ENCODE measurements at places on chromosomes 2 and 18.

DNA sequence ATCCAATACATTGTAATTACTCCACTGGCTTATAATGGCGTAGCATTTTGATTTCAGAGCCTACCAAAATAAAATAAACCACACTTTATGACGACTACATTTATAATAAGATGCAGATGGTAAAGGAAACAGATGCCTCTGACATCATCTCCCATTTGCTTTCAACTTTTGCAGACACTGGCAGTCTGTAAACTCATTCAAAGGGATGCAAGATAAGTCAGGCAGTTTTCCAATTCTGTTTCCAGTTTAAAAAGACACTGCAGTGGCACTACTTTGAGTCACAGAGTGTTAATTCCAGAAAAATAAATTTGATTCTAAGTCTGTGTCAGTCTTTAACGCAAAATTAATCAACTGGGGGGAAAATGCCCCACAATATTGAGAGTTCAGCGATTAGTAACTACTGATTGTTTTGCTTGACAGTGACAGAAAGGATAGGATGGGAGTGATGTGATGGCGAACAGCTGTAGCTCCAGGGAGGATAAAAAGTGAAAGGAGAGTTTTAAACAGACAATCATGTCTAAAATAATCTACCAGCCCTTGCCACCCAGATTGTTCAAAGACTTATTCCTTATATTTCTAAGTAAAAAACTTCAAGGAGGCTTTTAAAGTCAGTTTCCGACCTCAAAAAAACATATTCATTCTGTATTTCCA lies 6.7 kb downstream of the DSEL start:
- DNase-seq: no peak

DNA sequence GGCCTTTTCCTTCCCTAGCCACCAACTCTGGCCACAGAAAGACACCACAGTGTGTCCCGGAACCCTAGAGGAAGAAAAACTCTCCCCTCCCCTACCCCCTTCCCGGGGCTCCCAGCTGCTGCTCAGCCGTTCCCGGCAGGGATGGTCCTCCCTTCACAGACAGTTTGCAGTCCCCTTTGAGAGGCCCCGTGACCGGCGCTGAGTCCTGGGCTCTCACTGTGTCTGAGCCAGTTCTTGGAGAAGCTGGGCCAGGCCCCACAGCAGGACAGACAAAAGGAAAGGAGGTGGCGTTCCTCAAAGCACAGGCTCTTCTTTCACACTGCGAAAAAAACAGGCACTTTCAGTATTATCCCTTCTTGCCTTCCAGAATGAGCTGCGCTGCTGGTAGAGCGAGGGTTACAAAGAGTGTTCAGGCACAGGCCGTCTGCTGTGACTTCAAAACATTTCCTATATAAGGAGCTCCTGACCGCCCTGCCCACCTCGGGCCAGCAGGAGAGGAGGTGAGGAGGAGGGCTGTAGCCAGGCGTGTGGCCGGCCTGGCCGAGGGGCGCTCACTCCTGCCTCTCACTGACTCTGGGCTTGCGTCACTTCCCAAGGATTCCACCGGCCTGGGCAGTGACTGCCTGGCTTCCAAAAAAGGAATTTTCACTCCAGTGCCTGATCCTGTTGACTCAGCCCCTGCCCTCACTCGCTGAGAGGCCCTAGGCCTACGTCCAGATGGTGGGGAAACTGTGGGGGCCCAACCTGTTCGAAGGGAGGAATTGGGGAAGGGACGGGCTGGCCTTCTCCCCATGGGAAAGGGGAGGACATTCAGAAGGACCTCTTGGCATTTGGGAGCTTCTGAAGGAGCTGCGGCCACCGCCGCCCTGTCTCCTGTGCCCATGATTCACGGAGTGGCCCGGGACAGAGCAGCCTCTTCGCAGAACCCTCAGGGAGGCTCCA lies 24.9 kb downstream of the CIDEA start:
- peak; percentile 97 for DNase-seq

GRCh38 chr2:19574778-19575260 lies 216.4 kb upstream of the OSR1 start:
- peak; percentile 67 for DNase-seq

GRCh38 chr18:65322895-65323294 lies 427.9 kb upstream of the CDH7 start:
- DNase-seq: no peak

DNA sequence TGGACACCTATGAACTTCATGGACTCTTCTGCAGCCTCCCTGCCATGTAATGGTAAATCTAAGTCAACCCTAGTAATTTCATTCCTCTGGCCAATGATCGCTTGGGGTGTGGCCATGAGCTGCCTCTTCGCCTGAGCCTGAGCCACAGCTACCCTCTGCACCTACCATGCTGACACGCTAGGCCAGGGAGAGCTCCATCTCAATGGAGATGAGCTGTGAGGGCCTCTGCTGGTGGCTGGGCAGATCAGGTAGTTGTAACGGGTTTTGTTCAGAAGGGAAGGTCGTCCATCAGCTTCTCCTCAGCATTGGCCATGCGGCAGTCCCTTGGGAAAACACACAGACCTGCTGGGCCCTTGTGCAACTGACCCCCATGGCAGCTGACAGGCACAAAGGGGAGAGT lies 24.4 kb downstream of the MPHOSPH10 start:
- no peak for DNase-seq

DNA sequence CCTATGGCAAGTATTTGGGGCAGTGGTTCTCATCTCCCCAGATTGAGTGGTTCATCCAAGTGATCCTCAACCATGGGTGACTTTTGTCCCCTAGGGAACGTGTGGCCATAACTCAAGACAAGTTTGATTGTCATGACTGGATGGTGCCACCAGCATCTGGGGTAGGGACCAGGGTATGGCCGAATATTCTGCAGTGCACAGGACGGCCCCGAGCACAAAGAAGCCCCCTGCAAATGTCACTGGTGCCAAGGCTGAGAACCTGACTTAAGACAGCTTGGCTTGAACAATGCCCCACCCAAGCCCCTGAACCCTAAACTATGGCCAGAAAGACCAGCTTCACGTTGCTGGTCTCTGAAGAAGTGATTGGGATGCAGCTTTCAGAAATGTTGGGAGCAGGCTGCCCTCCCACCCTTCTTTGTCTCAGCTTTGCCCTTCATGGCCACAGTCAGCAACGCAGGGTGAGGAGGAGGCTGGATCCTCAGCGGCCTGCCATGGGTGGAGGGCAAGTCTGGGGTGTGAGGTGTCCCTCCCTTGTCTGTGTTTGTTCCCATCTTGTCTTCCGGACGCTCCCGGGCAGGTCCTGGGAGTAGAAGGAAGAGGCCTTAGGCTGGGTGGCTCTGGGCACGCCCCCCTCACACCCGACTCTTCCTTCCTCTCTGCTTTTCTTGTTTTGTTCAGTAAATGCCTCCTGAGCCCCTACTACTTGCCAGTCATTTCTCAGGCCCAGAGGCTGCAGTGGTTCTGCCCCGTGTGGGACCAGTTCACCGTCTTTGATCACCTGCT lies 43.4 kb downstream of the GREB1 start:
- DNase-seq: no peak

- no peak for DNase-seq
These were observed 301.9 kb upstream of the MYT1L start for GRCh38 chr2:2633017-2633416.

GRCh38 chr18:70982292-70982691 lies 693.4 kb downstream of the SOCS6 start:
- no peak for DNase-seq

DNA sequence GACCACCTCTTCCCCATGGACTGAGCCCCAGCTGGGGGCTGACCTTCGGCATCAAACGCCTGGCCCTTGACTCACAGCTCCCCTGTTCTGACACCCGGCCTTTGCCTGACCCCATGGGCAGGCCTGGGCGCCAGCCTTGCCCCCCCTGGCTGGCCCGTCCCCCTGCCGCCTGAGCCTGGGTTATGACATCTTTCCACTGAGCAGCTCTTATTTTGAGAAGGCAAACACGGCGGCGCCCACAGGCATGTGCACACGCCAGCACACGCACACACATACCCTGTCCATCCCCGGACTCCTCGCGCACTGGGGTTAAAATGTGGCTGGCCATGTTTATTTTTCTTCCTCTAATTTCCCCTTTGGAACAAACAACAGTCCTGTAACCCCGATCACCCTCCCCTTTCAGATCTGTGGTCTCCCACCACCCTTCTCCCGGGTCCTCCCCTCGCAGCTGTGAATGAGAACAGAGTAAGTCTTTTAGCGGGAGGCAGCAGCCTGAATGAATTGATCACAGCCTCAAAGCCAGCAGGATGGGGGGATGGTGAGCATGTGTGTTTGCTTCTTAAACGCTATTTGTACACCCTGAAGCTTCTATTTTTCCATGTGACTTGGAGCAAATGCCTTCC lies 11.8 kb upstream of the ATOH8 start:
- DNase-seq: peak; percentile 89
